IPS-NIHi11 (cell line): ENCODE measurements at places on chromosomes 13 and 19.

DNA sequence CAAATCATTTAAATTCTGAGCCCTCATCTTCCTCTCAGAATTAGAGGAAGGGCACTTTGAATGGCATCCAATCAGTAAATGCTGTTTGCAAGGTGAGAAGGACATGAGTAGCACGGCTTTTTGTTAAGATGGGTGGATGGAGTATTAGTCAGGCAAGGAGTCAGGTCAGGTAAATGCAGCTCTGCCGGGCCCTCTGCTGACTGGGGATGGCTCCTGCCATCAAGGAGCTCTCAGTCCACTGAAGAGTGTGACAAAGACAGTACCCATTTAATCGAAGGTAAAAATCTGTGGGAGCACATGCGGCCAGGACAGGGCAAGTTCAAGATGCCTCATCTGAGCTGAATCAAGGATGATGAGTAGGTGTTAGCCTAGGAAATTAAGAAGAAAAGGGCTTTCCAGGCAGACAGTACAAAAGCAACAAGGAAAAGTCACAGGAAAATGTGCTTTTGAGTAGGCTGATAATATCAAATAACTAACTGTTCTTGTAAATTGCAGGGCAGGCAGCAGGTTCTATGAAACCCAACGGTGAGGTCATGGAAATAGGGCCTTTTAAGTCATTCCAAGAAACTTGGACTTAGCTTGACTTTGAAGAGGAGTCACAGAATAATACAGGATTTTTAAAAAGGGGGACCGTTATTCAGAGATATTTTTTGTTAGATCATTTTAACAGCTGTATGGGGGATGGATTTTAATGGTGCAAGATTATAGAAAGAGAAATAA is 670.5 kb upstream of the ARGLU1 start:
- DNase-seq, result peak; percentile 14

GRCh38 chr19:41175801-41176777 is 16.9 kb upstream of the CYP2S1 start:
- DNase-seq, result peak; percentile 93

DNA sequence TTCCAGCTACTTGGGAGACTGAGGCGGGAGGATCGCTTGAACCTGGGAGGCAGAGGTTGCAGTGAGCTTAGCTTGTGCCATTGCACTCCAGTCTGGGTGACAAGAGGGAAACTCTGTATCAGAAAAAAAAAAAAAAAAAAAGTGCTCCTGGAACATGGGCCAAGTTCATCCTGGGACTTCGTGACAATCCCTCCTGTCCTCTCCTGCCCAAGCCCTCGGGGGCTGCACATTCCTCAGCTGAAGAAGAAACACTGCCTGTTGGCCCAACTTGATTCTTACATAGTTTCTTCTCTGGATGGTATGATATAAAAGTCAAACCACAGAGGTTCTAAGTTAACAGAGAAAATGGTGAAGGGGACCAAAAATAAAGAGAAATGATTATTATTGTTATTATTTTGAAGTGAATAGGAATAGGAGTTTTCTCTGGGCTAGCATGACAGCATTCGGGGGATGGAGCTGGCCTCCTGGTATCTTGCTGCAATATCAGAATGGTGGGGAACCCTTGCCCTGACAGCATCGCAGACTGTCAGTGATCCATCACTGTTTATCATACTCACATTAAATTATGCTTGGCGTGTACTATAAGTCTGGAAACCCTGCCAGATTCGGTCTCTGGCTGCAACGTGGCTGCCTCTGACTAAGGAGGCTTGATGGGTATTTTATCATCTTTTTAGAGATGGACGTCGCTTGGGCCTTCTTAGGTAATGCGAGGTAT is 113.7 kb upstream of the OXGR1 start:
- DNase-seq, result no peak

DNA sequence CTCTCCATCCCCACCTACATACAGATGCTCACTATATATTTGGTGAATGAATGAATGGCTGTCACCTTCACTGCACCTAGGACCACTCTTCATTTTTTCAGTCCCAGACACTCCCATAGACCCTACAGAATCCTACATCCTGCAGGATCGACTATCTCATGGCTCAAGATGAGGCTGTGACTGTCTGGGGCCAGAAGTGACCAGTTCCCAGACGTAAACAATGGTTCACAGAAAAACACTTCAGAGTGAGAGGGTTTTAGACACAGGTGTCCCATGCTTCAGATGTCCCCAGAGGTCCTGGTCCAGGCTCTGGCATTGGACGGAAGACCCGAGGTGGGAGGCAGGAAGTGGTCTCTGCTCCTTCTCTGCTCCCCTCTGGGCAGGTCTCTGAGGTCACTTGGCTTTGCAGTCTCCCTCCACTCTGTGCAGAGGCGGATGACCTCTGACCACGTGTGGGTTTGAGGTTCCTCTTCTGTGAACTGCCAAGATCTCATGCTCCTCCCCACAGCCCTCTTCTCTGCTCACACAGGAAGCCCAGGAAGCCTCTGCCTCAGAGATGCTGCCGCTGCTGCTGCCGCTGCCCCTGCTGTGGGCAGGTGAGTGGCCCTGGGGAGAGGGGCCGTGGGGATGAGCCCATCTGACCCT is 24.9 kb downstream of the SIGLEC7 start:
- no peak for DNase-seq

- no peak for DNase-seq
Observed at GRCh38 chr13:30880151-30880855, 25.8 kb upstream of the MEDAG start.

GRCh38 chr13:27644302-27644701 is 22.6 kb downstream of the POLR1D start:
- DNase-seq, result no peak

GRCh38 chr13:90156390-90156789 is 1191.1 kb upstream of the MIR17HG start:
- no peak for DNase-seq

DNA sequence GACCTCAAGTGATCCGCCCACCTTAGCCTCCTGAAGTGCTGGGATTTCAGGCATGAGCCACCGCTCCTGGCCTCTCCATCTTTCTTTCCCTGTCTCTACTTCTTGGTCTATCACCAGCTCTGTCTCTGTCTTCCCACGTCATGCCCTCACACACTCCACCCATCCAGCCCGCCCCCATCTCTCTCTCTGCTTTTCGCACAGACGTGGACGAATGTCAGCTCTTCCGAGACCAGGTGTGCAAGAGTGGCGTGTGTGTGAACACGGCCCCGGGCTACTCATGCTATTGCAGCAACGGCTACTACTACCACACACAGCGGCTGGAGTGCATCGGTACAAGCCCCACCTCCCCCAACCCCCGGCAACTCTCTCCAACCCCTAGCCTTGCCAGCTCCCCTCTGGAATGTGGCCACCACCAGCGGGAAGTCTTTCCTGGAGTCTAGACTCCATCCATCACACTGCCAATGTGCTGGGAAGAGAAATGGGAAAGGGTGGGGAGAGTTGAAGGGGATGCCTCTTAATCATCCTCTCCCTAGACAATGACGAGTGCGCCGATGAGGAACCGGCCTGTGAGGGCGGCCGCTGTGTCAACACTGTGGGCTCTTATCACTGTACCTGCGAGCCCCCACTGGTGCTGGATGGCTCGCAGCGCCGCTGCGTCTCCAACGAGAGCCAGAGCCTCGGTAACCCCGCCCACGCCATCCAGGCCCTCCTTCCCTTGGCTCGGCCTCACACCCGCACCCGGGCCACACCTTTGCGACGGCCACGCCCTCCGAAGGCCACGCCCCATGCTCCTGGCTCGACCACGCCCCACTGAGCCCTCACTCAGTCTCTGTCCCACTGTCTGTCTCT is 22.5 kb downstream of the LTBP4 start:
- peak; percentile 99 for DNase-seq

- DNase-seq, result no peak
Observed at GRCh38 chr13:48142436-48142835, 47.5 kb upstream of the MED4 start.

DNA sequence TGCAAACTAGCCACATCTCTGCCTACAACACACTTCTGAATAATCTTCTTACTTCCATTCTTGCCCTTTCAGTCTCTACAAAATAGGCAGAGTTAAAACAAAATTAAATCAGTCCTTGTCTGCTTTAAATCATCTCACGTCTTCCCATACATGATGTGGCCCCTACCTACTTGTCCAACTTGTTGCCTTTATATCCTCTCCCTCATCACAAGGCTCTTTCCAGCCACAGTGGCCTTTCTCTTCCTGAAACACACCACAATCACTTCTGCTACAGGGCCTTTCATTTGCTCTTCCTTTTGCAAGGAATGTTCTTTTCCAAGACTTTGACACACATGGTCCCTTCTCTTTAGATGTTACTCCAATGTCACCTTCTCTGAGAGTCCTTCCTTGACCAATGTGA is 1.7 kb downstream of the RBM26 start:
- DNase-seq, result no peak

GRCh38 chr13:79385694-79386093 is 20.4 kb downstream of the RBM26 start:
- DNase-seq, result no peak

DNA sequence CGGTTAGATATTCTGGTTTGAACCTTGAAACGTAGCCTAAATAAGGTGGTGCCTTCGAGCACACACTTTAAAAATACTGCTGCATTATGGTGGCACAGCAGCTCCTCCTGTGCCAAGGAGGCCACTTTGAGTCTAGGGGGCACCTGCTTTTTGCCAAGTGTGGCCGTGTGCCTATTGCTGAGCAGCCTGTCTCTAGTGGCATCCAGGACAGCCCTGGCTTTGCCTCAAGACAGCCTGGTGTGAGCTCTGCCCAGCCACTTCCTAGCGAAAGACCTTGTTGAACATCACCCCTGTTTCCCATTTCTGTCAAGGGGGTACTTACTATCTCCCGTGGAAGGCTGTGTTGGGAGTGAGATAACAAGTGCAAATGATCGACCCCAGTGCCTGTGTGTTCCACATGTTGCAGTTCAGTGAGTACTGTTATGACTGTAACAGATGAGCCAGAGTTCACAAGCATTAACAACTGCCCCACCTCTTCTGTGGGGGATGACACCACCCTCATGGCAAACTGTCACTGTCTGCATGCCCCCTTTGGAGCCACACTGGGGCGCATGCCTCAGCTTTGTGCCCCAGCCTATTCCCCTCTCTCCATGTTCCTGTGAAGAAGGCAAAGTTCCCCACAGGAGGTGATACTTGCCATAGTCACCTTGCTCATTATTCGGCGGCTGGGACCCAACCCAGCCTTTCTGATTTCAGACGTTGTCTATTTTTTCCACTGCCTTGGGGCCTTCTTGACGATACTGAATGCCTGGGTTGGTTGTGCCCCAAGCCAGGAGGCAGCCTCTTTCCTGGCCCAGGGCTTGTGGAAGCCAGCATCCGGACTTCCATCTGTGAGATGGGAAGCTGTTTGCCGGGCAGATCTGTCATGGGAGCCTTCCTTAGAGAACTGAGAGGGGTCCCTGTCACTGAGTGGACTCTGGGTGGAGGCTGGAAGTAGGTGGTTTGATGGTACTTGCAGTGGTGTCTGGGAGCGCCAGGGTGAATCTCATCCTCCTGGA is 5.4 kb downstream of the GATAD2A start:
- no peak for DNase-seq

DNA sequence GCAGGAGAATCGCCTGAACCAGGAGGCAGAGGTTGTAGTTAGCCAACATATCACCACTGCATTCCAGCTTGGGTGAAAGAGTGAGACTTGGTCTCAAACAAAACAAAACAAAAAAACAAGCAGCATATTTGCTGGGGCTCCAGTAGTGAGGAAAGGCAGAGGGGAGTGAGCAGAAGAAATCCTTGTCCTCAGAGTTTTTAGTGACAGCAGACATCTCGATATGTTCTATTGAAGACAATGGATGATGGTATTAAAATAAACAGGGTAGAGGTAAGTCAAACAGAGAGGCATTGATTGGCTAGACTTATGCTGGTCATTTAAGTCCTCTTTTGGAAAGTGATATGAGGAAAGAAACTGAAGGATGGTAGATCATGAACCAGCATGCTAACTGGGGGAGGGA is 19.0 kb downstream of the NLRP7 start:
- DNase-seq, result no peak

DNA sequence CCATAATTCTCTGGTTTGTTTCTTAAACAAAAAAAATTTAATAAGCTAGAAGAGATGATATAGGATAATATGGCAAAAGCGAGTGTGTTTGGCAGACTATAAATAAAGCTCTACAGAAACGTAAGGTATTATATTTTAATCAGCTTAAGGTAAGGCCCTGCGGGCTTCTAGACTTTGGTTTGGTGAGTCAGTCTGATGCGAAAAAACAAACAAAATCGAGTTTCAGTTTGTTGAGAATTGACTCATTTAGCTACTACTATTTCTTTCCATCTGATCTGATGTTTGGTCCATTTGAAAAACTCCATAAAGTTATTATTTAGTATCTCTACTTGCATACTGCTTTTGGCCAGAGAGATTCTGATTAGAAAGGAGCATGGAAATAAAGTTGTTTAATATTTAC is 138.0 kb downstream of the MIPEP start:
- DNase-seq, result no peak

DNA sequence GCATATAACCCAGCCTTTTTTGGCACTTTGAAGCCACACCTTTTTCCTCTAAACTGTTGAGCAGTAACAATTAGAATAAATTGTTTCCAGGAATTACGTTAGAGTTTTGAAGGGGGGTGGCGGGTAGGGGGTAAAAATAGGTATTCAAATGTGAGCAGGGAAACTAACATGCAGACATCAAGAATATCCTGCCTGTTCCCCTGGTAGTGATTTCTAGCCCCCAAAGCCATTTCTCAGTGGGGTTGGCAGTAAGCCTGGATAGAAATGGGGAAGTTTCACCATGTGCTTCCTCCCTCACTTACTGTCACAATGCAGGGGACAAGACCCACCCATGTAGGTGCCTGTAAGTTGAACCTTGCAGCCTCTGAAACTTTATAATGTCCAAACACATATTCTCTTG is 3.8 kb downstream of the DOCK9 start:
- DNase-seq, result no peak

- DNase-seq, result no peak
Observed at GRCh38 chr19:13908674-13909073, 2.7 kb downstream of the CC2D1A start.

DNA sequence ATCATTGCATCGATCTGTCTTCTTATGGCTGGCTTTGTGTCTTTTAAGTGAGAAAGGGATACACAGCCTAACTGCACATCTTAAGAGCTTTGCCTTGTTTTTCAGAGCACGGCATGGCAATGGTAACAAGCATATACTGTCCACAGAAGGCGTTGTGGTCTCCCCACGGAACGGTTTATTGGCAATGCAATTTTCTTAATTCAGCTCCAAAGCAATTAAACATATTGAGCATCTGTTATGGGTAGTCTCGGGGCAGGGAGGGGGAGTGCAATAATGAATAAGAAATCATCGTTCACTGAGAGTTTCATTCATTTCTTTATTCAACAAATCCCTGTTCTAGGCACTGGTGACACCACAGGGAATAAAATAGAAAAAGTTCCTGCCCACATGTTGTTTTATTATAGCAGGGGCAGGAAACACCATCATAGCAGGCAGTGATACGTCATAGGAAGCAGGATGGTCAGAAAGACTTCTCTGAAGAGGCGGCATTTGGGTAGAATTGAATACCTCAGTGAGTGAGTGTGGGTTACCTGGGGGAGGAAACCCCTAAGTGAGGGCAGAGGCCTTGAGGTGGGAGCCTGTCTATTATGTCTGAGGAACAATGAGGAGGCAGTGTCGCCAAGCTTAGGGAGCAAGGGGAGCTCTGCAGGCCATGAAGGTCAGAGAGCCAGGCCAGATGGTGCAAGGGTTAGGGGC is 185.7 kb upstream of the KL start:
- no peak for DNase-seq

GRCh38 chr19:53553865-53554791 is 16.2 kb downstream of the ZNF331 start:
- peak; percentile 81 for DNase-seq

- DNase-seq, result no peak
Observed at GRCh38 chr13:39414339-39414738, 188.7 kb downstream of the LHFPL6 start.
